ENCODE measurements at places on chromosomes 7 and 10.

GRCh38 chr7:5685205-5685604 is 96.3 kb downstream of the RNF216 start:
- DNase-seq = no peak

GRCh38 chr10:117327262-117327661 is 48.0 kb downstream of the PDZD8 start:
- DNase-seq = no peak

DNA sequence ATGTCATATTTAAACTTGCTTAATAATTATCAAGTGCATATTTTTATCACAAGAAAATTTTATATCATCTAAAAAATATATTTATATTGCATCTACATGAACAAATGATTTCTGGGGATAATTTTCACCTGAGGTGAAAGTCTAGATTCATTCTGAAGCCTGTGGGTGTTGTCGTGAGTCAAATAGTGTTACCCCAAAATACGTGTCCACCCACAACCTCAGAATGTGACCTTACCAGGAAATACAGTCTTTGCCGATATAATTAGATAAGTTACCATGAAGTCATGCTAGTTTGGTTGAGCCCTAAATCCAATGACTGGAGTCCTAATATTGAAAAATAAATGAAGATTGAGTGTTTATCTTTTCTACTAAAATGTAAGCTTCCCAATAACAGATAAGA is 203.0 kb upstream of the MDFIC start:
- no peak for DNase-seq

DNA sequence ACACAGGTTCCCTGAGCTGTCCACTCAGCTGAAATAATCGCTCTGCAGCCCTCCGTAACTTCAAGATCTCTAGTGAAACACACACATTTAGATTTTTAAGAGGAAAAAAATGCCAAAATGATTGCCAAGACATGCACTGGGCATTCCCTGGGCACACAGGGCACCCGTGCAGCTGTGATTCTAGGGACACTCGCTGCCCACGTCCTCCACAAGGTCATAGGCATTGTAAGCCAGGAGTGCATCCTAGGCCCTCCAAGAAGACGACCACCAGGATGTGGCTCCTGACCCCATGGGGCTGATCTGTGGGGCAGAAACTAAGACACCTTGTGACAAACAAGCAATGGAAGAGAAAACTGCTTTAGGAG is 563.3 kb downstream of the PTPRN2 start:
- no peak for DNase-seq

DNA sequence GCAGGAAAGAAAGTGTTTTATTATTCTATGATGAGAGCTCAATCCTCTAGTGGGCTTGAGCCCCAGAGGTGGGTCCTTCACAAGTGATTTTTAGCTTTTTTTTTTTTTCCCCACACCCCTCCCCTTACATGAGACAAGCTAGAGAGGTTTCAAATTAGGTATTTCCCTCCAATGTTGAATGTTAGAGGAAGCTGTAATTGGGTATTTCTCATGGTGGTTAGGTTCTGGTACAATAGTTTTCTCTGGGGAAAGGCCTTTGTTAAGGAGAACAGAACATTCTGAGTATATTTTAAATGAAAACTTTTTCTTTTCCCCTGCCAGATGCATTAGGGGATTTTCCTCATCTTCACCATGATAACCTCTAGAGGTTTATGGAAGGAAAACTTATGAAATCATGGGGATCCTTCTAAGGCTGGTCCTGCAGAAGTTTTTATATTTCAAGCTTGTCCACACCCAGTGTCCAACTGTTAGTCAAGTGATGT is 1039.7 kb downstream of the NRG3 start:
- no peak for DNase-seq

DNA sequence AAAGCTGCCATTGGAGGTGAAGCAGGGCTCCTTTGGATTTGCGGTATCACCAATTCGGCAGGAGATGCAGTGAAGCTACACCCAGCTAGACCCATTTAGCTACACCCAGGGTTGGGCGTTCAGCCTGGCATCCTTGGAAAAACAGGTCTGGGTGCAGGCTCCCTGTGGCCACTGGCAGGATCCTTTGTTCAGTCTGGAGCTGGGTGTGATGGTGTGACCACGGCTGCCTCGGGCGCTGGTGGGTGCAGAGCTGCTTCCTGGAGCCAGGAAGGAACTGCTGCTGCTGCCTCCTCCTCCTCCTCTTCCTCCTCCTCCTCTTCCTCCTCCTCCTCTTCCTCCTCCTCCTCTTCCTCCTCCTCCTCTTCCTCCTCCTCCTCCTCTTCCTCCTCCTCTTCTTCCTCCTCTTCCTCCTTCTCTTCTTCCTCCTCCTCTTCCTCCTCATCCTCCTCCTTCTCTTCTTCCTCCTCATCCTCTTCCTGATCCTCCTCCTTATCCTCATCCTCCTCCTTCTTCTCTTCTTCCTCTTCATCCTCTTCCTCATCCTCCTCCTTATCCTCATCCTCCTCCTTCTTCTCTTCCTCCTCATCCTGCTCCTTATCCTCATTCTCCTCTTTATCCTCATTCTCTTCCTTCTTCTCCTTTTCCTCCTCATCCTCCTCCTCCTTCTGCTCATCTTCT is 84.0 kb downstream of the GRK5 start:
- DNase-seq = no peak

DNA sequence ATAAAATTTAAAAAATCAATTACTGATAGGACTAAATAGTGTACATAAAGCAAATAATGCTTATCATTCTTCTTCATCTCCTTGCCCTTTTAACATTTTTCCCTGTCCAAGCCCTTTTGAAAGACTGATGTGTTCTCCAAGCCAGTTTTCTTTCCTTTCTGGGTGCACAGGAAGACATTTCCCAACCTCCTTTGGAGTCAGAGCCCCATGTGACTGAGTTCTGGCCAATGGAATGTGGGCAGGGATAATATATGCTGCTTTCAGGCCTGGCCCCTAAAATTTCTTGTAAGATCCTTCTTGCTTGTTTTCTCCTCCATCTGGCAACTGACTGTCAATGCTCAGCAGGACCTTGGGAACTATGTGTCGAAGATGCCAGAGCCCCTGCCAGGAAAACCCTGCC is 197.5 kb downstream of the EMX2 start:
- DNase-seq = no peak

DNA sequence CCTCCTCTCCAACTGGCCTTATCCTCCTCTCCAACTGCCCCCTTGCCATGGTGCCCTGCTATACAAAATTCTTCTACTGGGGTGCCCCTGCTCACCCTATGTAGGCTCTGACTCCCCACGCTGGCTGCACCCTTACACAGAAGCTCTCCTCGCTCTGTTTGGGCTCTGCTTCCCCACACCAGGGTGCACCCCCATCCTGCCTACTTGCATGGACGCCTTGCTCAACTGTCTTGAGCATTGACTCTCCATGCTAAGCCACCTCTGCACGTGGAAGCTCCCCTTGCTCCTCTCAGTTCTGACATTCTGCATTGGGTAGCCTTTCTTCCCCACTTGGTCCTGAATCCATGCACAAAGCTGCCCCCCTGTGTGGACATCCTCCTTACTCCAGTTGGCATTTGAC is 231.1 kb downstream of the GFRA1 start:
- DNase-seq = no peak

GRCh38 chr7:99808766-99809165 is 19.0 kb upstream of the CYP3A43 start:
- no peak for DNase-seq

DNA sequence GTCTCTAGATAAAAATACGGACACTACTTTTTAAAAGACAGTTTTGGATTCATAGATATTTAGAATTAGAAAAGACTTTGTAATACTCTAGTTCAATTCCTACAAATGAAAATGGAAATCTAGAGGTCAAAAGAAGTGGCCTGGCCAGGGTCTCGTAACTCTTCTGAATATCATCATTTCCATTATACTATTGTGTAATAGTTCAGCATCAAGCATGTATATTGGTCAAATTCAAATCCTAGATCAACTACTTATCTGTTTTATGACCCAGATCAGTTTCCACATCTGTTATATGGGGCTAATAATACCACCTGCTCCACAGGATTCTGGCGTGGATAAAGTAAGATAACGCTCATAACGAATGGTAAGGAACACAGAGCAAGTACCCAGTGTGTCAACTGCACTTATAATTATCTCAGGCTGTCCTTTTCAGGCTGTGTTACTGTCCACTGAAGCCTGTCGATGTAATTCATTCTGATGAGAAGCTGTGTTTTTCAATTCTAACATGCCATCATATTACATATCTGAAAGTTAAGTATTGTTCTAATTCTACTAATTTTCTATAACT is 54.3 kb downstream of the ARHGAP21 start:
- no peak for DNase-seq

GRCh38 chr10:127123626-127124025 is 72.8 kb downstream of the INSYN2A start:
- DNase-seq = no peak

GRCh38 chr10:12158111-12158510 is 28.6 kb downstream of the SEC61A2 start:
- DNase-seq = no peak

GRCh38 chr7:142797391-142798377 is 26.9 kb downstream of the PRSS2 start:
- no peak for DNase-seq

DNA sequence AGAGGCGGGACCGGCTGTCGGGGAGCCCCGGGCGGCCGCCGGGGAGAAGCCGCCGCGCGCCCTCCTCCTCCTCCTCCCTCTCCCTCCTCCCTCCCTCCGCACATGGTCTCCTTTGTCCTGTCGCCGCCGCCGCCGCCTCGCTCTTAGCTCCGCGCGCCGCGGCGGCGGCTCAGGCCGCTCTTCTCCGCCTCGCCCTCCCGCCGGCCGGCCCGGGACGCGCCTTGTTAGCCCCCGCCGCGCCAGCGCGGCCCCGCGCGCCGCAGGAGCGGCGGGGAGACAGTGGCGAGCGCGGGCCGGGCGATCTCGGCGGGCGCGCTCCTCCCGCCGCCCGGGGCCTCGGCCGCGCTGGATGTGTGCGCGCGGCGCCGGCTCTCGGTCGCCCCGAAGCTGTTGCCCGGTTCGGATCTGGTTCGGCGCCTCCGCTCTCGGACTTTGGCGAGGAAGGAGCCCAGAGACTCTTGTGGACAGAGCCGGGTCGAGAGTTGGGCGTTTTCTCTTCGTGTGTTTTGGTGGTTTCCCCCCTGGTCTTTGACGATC is 437.4 kb upstream of the GALNT17 start:
- DNase-seq = no peak

GRCh38 chr7:132221356-132221755 is 354.9 kb downstream of the PLXNA4 start:
- no peak for DNase-seq

GRCh38 chr7:25820432-25821040 is 331.5 kb upstream of the NFE2L3 start:
- no peak for DNase-seq

DNA sequence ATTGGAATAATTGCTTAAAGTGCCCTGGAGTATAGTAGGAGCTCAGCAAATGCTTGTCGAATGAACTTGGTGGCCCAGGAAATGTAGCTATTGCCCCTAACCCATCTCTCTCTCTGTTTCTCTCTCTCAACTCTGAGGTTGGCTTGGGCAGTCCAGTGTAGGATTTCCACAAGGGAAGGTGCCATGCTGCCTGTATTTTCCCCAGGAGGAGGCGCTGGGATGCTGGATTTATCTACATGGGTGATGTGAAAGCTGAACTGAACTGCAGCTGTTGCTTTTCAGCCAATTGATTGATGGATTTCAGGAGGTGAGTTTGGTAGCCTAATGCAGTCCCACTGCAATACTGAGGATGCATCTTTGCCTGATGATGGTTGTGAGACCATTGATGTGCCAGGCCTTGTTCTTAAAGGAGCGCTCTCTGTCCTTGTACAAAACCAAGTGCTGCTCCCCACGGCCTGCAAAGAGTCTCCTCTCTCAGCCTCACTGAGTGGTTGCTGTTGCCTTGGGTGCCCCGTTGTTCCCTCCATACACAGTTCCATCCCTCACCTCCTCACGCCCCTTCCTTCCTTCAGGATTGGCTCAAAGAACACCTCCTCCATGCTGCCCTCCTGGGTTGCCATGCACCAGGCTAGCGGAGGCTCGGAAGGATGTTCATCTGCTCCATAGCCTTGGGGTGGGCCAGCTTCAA is 200.6 kb downstream of the GLRX3 start:
- DNase-seq = no peak

Measured in stimulated activated CD8-positive, alpha-beta memory T cell treated with anti-CD3 and anti-CD28 coated beads, Interleukin-4, amount 100 ng/mL, for 1 hour (primary cell).